Hippocampal formation (tissue), 2 donors: ENCODE measurements at places on chromosomes 2 and 18.

GRCh38 chr2:35545301-35545700 lies 810.3 kb upstream of the CRIM1 start:
- no peak for DNase-seq

DNA sequence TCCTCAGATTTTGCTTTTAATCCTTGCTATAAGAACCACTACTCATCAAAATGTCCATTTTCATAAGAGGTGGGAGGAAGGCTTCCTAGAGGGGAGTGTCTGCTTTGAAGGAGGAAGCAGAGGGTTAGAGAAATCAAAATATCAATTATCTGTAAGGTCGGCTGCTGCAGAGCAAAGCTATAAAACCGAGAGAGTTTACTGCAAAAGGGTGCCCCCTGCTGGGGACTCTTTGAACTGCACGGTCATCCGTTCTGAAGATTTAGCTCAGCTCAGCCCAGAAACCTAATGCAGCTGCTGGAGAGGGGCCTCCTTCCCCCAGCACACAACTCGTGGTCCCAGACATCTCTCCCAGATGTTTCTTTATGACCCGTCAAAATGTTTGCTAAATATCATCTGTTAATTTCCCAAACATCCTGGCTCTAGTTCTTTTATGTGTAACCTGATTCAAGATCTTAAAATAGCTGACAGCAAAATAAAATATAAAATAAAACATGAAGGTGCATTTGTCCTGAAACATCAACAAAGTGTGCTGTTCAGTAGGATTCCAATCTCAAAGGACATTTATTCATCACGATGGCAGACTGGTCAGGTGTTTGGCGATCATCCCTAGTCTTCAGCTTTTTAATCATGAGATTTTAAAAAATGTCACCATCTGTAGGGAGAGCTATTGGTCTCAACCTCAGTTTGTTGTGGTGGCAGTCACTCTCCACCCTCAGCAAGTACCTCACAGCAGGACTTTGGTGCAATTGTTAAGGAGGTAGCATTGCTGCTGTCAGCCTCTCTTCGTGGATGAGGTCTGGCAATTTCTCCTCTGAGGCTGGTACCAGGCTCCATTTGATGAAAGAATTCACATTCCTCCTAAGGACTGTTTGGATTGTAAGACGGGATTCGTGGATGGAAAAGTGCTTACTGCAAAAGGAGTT lies 185.9 kb downstream of the MTX2 start:
- DNase-seq = peak; percentile 52

GRCh38 chr18:7901657-7902056 lies 334.5 kb downstream of the PTPRM start:
- DNase-seq = no peak

DNA sequence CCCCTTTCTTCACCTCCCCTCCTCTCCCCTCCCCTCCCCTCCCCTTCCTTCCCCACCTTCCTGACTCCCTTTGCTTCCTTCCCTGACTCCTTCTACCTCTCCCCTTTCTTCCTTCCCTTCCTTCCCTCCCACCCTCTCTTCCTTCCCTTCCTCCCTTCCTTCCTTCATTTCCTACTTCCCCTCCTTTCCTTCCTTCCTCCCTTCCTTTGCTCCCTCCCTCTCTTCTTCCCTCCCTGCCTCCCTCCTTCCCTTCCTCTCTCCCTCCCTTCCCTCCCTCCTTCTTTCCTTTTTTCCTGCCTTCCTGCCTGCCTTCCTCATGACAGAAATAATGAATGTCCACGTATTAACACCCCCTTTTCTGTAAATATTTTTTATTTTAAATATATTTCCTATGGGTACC lies 260.2 kb downstream of the ZNF407 start:
- DNase-seq = no peak

DNA sequence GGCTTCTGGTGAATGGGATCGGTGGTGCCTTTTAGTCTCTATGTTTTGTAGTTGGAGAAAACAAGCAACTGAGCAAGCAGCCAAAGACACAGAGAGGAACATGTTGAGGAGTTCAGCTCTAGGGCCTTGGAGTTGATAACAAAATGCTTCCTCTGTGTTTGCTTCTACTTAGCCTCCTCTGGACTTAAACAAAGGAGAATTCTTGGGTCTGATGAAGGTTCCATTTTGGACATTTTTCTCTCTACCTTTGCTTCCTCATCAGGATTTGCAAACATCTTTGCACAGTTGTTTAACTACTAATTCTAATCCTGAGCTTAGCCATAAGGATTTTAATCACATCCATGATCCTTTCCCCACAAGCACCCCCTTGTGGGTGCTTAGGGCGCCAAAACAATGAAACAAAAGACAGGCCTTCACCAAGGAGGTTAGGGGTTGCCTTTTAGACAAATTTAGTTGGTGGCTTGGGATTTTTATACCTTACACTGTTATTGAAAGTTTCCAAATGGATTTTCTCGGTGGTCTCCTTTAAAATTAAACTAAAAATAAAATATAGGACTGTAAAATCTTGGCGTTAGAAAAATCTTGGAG lies 148.5 kb upstream of the SATB2 start:
- no peak for DNase-seq

DNA sequence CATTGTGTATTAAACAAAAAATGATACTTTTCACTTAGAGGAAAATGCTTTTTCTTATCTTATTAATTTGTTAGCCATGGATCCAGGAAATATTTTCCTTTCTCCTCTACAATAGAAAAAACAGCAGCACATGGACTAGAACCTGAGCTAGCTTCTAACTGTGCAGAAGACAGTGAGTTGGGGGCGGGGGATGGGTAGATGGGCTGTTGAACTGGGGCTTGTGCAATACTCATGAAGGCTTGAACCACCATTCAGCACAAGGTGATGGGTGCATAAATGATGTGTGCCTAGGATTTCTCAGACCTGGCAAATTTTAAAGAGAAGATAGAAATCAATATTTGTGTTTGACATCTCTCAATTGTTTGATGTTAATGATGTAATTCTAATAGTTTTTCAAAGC lies 42.0 kb downstream of the COL5A2 start:
- DNase-seq = no peak

DNA sequence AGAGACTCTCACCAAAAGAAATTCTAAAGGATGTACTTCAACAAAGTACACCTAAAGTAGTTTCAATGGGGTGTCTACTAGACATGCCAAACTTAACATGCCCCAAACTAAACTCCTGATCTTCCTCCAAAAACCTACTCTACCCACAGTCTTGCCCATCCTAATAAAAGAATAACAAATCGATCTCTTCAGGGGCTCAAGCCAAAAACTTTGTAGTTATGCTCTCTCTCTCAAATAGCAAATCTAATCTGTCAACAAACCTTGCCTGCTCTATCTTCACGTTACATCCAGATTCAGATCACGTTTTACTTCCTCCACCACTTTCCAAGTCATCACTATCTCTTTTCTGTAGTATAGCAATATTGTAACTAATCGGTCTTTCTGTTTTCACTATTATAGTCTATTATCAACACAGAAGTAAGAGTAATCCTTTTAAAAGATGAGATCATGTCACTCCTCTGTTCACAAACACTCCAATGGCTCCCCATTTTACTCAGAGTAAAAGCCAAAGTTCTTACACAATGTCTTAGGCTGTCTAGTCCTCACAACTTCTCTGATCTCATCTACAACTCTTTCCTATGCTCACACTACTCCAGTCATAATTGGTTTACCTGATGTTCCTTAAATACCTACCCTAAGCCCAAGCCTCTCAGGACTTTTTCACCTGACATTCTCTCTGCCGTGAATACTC lies 79.9 kb downstream of the THADA start:
- no peak for DNase-seq

DNA sequence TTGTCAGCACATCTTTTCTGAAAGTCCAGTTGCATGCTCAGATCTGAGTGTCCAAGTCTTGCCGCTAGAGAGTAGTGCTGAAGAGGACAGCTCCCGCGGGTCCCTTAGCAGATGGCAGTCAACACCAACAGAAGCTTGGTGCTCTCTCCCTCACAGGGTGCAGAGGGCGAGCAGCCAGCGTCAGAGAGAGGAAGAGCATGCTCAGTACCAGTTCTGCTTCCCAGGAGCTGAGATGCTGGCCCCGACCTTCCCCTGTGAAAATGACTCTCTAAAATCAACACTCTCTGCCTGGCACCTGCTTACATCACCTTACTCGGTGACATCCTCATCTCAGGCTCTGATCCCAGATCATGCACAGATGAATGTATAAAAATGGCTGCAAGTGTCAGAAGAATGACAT lies 86.0 kb upstream of the TWIST2 start:
- DNase-seq = no peak

GRCh38 chr18:41504316-41504715 lies 450.7 kb upstream of the PIK3C3 start:
- no peak for DNase-seq

- DNase-seq = no peak
Observed at GRCh38 chr2:227724394-227725039, at the start of gene SCYGR6. TSS of gene SCYGR6 (minus strand) at chr2:227724757. CDS start at chr2:227724757, 0 bp downstream.

GRCh38 chr18:37175727-37176620 lies 347.0 kb downstream of the KIAA1328 start:
- DNase-seq = no peak

DNA sequence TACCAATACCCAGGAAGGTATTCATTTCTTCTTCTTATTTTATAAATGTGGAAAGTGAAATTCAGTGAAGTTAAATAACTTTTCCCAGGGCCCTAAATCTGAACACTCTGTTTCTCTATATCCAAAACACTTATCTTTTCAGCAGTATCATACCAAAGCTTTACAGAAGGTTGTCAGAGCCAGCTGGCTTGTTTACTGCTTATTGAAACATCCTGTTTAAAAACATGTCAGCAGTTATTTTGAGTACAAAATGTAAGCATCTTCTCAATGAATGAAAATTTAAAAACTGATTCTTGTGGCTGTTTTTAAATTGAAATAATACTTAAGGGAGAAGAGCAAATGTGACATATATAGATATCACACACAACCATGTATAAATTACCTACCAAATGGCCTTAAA lies 11.3 kb upstream of the CDH19 start:
- no peak for DNase-seq

- no peak for DNase-seq
Observed at GRCh38 chr2:30366199-30366691, 80.8 kb upstream of the LCLAT1 start.

DNA sequence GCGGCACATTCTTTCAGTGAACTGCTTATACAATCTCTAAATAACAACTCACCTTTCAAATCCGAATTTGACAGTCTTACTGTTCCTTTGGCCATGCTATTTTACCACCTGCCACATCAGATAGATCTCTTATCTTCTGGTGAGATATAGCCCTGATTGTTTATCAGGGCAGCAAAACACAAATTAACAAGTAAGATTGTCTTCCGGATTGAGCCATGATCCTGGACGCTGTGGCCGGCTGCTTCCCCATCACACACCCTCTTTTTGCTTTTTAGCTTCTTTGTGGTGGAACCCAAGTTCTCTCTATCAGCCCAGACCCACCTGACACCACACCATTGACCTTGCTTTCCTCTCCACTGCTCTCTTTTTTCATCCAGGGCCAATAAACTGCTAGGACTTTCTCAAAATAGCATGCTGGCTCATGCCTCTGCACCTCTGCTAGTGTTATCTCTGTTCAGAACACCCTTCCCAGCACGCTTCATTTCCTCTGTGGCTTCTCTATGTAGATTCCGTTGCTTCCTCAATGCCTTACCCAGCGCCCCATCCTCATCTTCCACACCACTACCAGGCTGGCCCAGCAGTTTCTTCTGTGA lies 111.8 kb upstream of the CNTNAP5 start:
- DNase-seq = no peak
